ENCODE measurements at places on chromosomes 5 and 9. TPM values are rescaled to one million over a fixed set of nuclear protein-coding genes. Genes with fewer than 3 reads are reported as not detected.

GRCh38 chr5:174501461-174502069, 222.8 kb upstream of the MSX2 start:
- DNase-seq: no peak

The CDC37L1 gene
- 14.6 TPM for total RNA-seq

The LHX2 gene
- not detected for total RNA-seq

- DNase-seq: no peak
These were observed 1007.1 kb upstream of the WWC1 start for GRCh38 chr5:167284222-167284890.

GRCh38 chr5:112690605-112691338, 46.9 kb upstream of the APC start:
- no peak for DNase-seq

DNA sequence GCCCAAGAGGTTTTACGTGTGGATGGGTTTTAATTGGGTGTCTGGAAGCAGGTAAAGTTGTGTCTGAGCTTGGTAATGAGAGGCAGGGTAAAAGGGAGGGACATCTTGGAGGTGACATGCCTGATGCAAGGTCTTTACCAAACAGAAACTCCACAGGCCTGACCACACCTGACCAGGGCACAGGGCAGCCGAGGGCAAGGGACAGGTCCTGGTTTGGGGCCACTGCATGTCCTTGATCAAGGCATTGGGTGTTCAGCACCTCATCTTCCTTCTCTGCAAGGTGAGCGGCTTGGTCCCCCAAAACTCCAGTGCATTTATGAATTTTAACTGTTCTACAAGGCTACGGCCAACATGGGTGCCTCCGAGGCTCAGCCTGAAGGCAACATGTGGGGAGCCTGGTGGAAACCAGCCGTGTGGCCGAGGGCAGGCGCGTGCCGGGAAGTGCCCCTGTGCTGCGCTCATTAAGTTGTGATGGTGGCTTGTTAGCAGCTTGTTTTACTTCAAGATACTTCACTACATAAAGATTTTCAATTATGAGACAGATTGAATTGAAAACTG, 30.7 kb upstream of the LPCAT1 start:
- DNase-seq: no peak

The ESM1 gene
- total RNA-seq: 12.9 TPM

GRCh38 chr5:170306381-170306831, 8.8 kb upstream of the LCP2 start:
- no peak for DNase-seq

The POLR1E gene
- total RNA-seq: 39.4 TPM

DNA sequence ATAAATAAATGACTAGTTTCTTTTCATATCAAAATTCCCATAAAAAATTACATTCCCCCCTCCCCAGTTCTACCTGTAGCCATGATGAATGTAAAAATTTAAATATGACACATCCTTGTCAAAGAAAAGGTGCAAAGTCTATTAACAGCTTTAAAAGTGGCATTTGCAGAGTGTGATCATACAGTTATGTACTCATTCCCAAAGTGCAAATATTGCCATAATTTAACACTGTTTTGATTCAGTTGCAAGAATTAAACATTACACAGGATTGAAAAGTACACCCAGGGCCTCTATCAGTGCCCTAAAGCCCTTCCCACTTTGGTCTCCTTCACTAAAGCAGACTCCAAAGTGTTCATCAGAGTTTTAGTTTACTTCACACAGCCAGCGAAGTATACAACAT, 51.8 kb downstream of the RNF145 start:
- no peak for DNase-seq

DNA sequence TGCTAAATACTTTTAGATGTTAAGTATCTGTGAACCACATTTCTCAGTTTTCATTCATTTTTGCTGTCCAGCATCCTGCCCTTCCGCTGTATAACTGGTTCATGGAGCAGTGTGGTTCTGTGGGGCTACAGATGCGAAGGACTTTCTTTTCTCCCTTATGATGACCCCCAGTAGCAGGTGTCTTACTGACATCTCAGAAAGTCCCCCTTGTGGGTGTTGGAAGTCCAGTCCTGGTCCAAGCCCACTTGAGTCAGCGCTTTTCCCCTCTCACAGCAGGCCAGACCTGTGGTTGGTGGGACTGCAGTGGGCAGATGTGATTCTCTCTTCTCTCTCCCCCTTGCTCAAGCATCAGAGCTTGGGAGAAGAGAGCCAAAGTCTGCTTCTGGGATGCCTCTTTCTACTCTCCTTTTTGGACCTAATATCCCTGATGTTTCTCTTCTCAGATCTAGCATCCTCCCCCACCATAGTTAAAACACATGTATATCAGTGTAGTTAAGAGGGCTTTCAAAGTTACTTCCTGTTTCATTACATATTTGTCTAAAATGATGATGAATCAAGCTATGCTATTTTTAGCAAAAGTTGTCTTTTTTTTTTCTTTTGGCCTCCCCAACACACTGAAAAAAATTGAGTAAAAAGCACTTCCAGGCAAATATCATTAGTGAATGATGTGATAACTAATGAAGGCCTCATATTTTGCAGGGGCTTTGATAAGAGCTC, 119.5 kb upstream of the ZNF618 start:
- no peak for DNase-seq

GRCh38 chr9:119792242-119792641, 423.0 kb upstream of the BRINP1 start:
- no peak for DNase-seq

The IL9 gene
- not detected for total RNA-seq

The SHROOM1 gene
- 7.8 TPM for total RNA-seq

DNA sequence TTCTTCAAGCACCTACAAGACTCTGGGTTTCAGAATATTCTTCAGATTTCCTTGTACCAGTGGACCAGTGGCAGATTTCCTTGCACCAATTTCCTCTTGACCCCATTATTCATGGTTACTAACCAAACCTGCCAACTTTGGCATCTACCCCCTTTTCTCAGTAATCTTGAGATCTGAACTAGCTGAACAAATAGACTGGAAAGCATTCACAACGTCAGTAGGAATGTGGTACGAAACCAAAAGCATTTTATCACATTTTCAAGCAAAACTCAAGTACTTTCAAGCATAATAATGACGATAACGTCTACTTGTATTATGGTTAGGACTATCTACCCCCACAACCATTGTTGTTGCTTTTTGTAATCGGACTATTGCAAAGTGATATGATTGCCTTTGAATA, 1217.3 kb downstream of the PTPRD start:
- DNase-seq: no peak

DNA sequence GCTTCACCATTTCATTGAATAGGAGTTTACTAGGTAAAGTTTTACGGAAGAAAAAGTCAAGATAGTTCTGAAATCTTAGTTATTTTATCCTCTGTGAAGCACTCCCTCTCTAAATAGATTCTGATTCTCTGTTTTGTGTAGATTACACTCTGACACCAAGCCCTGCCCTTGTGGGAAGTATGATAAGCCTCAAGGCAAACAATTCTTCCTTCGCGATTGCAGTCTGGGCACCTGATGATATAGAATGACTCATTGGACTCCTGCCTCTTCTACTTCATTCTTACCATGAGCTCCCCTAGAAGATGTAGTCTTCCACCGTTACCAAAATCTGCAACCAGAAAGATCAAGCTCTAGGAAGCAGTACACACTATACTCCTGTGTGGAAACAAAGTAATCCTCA, 626.9 kb upstream of the PTGER4 start:
- DNase-seq: no peak

DNA sequence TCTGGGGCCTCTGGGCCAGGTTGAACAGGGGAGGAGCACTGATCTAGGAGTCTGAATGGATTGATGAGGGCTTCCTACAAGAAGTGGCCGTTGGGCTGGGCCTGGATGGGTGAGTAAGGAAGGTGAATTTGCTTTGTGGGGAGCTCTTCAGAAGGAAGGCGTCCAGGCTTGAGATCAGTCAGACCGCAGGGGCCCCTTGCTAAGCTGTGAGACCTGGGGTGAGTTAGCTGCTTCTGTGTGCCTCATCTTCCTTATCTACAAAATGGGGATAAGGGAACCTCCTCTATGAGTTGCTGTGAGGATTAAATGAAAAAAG, 1.1 kb upstream of the SYNPO start:
- no peak for DNase-seq

The FBN2 gene
- total RNA-seq: 272 TPM

GRCh38 chr5:173736923-173737412, 120.5 kb upstream of the BOD1 start:
- DNase-seq: no peak

- DNase-seq: no peak
These were observed 2.3 kb downstream of the TPRN start for GRCh38 chr9:137198051-137198901.

DNA sequence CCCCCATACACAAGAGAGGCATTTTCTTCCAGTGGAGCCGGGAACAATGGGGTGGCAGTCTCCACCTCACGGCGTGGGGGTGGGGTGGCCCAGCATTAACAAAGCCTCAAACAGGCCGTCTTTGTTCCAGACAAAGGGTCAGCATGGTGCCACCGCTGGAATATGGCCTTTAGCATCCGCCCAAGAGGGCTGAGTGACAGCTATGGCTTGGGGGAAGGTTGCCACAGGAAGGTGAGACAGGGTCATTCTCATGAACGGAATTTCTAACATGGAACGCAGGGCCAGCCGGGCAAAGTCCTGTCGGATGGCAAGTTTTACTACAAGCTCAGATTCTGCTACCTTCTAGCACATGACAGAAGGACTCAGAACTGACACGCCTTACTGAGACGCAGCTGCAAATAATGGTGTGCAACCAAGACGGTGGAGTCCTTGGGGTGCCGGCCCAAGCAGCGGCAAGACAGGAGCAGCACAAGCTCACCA, 64.0 kb downstream of the OTULIN start:
- DNase-seq: no peak

The IFNA13 gene
- total RNA-seq: not detected

DNA sequence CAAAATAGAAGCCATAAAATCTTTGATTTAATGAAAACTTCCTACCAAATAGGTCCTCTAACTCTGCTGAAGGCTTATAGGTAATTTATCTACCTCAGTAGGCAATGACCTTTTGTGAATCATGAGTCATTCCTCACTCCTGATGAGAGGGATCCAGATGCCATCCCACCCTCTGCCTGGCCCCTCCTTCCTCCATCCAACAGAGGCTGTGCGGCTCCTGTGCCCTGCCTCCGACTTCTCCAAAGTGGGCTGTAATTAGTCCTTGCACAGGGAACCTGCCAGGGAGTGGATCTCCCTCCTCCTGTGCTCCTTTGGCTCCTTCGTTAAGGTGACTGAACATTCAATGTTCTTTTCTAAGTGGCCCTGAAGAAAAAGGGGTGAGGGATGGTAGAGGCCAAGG, 213.9 kb upstream of the TBCA start:
- no peak for DNase-seq

All from HFFc6 (cell line).